Ovary (tissue), 10 donors: ENCODE measurements at places on chromosomes 5 and 9. TPM values are rescaled to one million over a fixed set of nuclear protein-coding genes. Genes with fewer than 3 reads are reported as not detected.
A peak's percentile ranks its signal among the peaks of the same experiment; 100 is the strongest.

The QRFP gene
- polyA plus RNA-seq, result not detected

The PCDHGA12 gene
- polyA plus RNA-seq, result 4.5 TPM

The PCDHA10 gene
- 0.06 TPM for polyA plus RNA-seq

The POLE3 gene
- 53.6 TPM for polyA plus RNA-seq

The PRELID1 gene
- 77.6 TPM for polyA plus RNA-seq

GRCh38 chr9:15373881-15374280 is 48.8 kb upstream of the SNAPC3 start:
- H3K27ac ChIP-seq, result peak overlapping the region; percentile 41
- DNase-seq, result no peak
- H3K36me3 ChIP-seq, result no peaks in the 10 kb centered on the region
- H3K4me1 ChIP-seq, result peaks cover 10% of the 10 kb centered on the region
- no peak overlapping the region for H3K4me3 ChIP-seq
- no peaks in the 10 kb centered on the region for H3K27me3 ChIP-seq

GRCh38 chr5:112779531-112779930 is 41.8 kb downstream of the APC start:
- no peaks in the 10 kb centered on the region for H3K27me3 ChIP-seq
- H3K36me3 ChIP-seq, result no peaks in the 10 kb centered on the region
- H3K27ac ChIP-seq, result no peak overlapping the region
- DNase-seq, result no peak

DNA sequence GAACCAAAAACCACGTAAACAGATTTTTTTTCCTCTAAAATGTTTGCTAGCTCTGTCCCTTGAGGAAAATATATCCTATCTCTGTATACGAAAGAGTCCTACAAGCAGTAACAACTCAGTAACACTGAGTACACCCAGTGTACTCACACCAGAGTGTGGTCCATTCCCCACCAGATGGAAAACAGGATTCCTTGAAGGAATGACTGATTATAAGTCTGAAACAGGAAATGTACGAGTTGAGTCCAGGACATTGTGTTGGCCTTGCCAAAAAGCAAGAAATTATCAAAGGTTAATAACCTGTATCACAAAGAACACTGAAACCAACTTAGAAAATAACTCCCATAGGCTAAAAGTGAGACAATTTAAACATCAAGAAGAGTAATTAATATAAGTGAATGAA is 20.4 kb downstream of the GOLPH3 start:
- no peak overlapping the region for H3K27ac ChIP-seq
- no peak overlapping the region for H3K4me3 ChIP-seq
- H3K4me1 ChIP-seq, result peaks cover 18% of the 10 kb centered on the region
- no peaks in the 10 kb centered on the region for H3K27me3 ChIP-seq

GRCh38 chr5:68428231-68428811 is 212.8 kb downstream of the PIK3R1 start:
- no peak for DNase-seq
- H3K27ac ChIP-seq, result no peak overlapping the region
- peaks cover 3% of the 10 kb centered on the region for H3K4me1 ChIP-seq

GRCh38 chr5:179212870-179213269 is 132.4 kb downstream of the ADAMTS2 start:
- H3K4me1 ChIP-seq, result peaks cover 3% of the 10 kb centered on the region
- DNase-seq, result no peak
- no peaks in the 10 kb centered on the region for H3K36me3 ChIP-seq
- no peak overlapping the region for H3K4me3 ChIP-seq

DNA sequence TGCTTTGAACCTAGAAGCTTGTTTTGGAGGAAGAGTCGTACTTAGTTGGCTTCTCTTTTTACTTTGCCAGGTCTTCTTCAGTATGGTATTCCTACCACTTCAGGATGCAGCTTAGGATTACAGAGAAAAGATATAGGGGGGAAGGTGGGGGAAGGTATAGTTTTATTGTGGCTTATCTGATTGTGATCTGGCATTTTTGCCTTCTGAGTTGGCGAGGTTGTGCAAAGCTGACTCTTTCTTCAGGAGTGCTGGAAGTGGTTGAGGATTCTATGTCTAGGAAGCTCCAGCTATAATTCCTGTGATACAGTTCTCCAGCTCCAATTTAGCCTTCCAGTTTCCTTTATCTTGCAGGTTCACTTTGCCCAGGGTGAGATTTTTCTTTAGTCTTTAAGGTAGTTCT is 7.0 kb downstream of the CDC42SE2 start:
- H3K36me3 ChIP-seq, result no peaks in the 10 kb centered on the region
- H3K4me3 ChIP-seq, result no peak overlapping the region
- H3K4me1 ChIP-seq, result peaks cover 5% of the 10 kb centered on the region
- no peak for DNase-seq

GRCh38 chr9:72322678-72323077 is 42.3 kb downstream of the ZFAND5 start:
- H3K27ac ChIP-seq, result no peak overlapping the region
- H3K4me3 ChIP-seq, result no peak overlapping the region
- no peak for DNase-seq
- no peaks in the 10 kb centered on the region for H3K27me3 ChIP-seq

GRCh38 chr5:53545744-53546143 is 14.7 kb upstream of the NDUFS4 start:
- no peak overlapping the region for H3K4me3 ChIP-seq
- no peak for DNase-seq
- H3K27ac ChIP-seq, result no peak overlapping the region
- peaks cover 4% of the 10 kb centered on the region for H3K27me3 ChIP-seq
- no peaks in the 10 kb centered on the region for H3K36me3 ChIP-seq
